ENCODE measurements at places on chromosomes 12 and 14.

DNA sequence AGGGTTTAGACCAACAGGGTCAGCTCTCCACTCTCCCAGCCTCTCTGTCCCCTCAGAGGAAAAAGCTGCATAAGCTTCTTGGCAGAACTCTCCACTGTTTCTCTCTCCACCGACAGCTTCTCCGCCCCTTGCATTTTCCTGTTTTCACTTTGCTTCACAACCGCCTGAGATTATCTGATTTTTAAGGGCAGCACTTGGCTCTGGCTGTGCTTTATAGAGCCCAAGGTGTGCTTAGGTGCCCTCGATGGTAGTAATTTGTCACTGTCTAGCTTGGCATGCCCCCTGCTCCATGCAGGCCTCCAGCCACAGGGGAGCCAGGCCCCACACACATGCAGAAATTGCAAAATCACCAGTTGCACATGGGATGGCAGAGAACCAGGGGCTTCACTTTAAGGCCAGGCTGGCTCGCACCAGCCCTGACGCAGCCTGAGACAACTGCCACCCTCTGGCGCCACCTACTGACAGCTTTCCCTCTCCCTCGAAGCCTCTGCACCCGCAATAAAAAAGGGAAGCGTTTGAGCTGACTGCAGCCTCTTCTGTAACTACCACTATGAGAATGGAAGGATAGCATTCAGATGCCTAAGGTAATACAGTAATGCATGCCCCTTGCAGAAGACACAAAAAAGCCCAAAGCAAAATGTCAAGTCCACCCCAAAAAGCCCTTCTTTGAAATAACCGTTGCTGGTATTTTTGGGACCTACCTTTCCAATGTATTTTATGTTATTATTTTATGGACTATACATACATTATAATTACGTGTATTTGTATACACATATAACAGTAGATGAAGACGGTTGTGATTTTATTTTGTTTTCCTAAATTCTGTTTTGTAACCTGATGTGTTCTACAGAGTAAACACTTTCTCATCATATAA is 32.0 kb upstream of the RIMBP2 start:
- DNase-seq = peak; percentile 96

GRCh38 chr12:15688202-15688736 is 100.9 kb downstream of the EPS8 start:
- DNase-seq = peak; percentile 44

DNA sequence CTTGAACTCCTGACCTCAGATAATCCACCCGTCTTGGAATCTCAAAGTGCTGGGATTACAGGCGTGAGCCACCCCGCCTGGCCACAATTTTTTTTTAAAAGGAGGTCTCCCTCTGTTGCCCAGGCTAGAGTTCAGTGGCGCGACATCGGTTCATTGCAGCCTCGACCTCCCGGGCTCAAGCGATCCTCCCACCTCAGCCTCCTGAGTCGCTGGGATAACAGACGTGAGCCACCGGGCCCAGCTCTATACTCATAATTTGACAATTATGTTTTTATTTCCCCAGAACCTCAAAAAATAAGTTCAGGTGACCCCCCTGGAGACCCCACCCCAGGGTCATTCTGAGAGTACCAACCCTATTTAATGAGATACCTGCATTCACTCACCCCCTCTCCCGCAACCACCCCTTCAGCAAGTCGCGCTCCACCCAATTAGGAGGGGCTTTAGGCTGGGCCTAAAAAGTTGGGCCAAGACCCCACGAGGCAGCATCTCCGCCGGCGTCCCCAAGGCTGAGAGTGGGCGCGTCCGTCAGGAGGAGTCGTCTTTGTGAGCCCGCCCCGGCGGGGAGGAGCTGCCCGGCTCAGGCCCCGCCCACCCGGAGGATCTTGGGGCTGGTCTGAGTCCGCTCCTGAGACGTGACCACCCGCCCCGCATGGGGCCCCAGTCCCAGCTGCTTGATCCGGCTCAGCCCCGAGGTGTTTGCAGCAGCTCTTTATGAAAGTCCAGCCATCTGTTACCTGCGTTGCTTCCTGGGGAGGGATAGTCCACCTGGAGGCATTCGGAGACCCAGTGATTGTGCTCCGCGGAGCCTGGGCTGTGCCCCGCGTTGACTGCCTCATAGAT is at the start of gene ANKRD33:
ANKRD33 (plus strand) TSS at position 628 of the 840 bp plus-strand sequence; CDS start at position 712, 84 bp downstream.
- peak; percentile 66 for DNase-seq

GRCh38 chr12:113133666-113134065 is 1.9 kb downstream of the RASAL1 start:
- no peak for DNase-seq

GRCh38 chr14:81449114-81449513 is 49.0 kb upstream of the STON2 start:
- DNase-seq = no peak

DNA sequence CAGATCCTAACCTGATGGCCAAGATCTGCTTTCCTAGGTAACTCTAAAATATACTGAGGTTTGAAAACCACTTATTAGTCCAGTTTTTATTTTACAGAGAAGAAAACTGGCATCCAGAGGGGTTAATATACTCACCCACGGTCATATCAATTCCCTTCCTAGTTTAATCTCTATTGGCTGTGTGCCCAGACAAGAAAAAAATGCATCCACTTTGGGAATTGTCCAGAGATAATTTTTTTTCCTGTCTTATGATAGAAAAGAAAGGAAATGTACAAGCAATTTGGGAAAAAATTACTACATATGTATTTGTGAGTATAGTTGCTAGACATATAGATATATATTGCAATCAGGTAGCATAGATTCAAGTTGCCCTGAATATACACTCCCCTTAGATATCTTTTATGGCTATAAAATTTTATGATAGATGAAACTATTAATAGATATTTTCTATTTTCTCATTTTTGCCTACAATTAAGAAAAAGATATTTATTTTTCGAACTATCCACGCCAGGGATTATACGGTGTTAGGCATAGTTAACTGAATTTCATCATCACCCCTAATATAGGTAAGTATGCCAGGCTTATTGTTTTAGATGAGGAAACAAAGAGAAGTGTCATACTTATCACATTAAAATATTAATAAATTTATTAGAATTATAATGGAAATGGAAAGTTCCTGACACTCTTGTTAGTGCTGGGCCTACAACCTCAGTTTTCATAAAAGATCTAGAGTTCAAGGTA is 100.5 kb upstream of the SLC38A2 start:
- DNase-seq = no peak

DNA sequence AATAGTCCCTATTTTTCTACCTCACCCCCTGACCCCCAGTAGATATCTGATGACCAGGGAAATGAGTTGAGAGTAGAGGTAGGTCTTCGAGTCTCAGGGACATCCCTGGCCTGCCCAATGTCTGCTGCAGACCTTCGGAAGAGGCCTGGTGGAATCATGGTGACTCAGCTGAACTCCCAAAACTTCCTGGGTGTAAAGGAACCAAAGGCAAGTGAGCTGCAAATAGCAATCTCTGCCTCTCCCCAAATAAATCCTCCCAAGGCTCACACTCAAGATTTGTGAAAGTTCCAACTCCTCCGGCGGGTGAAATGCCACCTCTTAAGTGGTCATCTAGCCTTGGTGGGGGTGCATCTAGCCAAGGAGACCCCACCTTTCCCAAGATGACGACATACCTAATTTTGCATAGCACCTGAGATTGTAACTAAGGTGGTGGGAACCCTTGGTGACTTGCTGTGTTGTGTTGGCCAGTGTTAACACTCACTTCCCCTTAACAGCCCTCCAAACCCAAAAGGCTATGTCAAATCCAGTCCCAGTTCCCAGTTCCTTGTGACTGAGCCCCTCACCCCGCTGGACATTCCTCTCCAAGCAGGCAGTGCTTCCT is 6.3 kb downstream of the ZFP36L1 start:
- DNase-seq = no peak

GRCh38 chr14:85217412-85217811 is 312.5 kb upstream of the FLRT2 start:
- no peak for DNase-seq

DNA sequence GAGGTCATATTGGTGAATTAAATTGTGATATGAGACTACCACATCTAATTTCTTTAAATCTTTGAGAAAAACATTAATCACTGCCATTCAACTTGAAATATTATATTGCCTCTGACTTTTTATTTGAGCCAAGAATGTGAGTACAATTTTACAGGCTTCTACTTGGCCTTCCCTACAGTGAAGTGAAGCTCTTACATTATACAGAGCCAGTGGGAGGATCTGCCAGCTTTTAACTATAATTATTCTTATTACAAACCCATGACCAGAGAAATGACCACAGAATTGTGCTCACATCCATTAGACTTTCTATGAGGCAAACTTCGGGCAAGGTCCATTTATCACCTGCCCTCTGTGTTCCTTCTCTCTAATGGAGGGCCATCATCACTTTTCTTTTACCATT is 114.2 kb downstream of the RERGL start:
- no peak for DNase-seq

DNA sequence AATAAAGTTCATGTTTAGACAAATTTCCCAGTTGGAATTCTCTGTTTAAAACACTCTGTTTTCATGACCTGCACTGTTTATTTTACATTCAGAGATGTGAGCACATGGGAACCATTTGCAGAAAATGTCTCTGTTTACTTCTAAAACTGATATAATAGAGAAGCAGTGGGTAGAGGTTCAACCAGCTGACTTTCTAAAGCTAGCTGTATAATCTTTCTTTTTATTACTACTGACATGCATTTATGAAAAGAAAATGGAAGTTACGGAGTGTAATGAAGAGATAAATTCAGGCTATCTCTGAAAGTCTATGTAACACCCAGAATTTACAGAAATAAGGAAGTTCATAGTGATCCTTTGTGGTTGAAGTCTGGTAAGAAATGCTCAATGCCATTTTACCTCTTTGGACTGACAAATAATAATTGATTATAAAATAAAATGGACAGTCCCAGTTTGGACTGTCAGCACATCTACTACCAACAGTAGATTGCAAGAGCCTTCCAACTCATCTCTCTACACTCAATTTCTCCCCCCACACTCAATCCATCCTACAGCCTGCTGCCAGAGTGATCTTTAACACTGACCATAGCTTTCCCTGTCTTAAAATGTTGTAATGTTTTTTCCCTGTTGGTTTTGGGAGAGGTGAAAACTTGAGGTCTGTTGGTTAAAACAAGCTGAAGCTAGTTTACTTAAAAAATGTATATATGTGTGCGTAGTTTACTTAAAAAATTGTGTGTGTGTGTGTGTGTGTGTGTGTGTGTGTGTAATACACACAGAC is 137.4 kb downstream of the AEBP2 start:
- no peak for DNase-seq

GRCh38 chr12:98149270-98149669 is 366.1 kb upstream of the TMPO start:
- no peak for DNase-seq

GRCh38 chr12:46087916-46088439 is 97.6 kb upstream of the SCAF11 start:
- no peak for DNase-seq

DNA sequence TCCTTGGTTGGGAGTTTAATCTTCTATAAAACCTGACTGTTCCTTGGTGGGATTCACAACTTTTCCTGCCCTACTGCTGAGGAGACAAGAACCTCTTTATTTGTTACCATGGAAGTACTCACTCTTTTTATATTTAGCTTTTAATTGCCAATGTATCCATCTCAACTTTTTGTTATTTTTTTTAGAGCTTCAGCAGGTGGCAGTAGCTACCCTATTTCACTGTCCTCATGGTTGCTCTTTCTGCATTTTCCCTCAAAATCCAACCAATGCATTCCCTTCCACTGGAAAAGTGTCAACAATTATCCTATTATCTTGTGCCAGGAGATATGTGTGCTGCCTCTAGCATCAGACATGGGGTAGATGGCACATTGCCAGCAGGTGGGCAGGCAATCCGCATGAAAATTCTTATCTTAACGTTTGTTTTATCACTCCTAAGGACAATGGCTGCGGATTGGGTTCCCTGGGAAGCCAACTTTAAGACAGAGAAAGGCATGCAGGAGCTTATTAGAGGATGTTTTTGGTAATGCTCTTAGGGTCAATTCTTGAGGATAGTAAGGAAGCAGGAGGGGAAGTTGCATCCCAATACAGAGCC is 406.4 kb downstream of the SNAPC1 start:
- no peak for DNase-seq

- DNase-seq = no peak
Measured at GRCh38 chr12:34292736-34293625, 270.7 kb downstream of the ALG10 start.

DNA sequence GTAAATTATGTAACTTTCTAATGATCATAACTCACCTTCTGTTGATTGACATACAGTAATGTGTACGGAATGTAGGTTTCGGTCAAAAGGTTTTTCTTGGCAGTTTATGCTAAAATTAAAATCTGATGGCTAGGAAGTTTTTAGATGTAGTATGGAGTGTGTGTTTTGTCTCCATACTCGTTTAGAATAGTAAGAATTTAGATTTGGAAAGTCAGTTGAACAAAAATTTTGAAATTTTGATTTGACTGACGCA is 859 bp downstream of the PALS1 start:
- DNase-seq = no peak

GRCh38 chr12:52011602-52012214 is 5.0 kb downstream of the TAMALIN start:
- no peak for DNase-seq

GRCh38 chr12:54605138-54605970 is 16.9 kb upstream of the PPP1R1A start:
- DNase-seq = no peak

DNA sequence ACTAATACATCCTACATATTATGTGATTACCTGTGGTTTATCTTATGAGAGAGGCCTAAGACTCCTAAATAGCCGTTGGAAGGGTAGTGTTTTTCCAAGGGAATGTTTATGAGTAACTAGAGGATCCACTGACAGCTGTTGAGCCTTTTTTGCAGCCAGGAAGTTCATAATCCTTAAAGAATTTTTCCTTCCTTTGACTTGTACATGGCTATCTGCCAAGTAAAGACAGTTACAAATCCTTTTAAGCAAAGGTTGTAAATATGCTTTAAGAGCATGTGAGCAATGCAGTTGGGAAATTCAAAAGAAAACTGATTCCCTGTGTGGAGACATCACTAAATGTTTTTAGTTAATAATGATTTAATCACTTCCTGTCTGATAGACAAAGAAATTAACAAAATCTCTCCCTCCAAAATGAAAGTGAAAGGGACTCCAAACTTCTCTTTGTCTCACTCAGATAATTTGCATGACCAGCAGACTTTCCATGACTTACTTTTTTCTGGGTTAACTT is 333.8 kb downstream of the PDZRN4 start:
- no peak for DNase-seq

GRCh38 chr14:92830902-92831301 is 36.8 kb downstream of the GOLGA5 start:
- no peak for DNase-seq

- DNase-seq = no peak
Measured at GRCh38 chr14:61347826-61348443, 26.6 kb downstream of the PRKCH start.

DNA sequence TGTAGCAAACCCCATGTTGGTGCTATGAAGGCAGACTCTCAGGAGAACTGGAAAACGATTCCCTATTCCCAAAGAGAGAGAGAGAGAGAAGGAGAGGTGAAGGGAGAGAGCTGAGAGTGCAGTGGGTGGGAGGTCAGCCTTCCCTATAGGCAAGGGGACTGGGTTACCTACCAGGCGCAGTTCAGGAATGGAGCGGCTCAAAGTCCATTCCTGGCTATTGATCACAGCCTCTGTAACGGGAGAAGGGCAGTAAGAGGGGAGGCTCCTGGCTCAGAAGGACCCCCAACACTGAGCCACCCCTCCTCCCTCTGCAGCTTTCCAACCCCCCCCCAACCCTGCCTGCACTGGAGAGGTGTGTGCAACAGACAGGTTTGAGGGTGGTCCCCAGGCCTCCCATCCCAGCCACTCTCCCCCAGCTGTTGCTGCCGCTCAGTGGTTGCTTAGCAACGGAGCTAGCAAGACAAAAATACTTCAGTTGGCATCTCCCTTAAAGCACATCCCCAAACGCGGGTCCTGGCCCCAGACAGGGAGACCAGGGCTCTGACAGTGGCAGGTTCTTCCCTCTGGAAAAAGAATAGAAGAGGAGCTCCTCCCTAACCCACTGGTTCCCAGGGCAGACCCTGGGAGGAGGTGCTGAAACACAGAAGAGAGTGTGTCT is 3.2 kb downstream of the AGAP2 start:
- DNase-seq = no peak

Data from neural crest cell (in vitro differentiated cells).